ENCODE measurements at places on chromosomes 11 and 22. TPM values are rescaled to one million over a fixed set of nuclear protein-coding genes. Genes with fewer than 3 reads are reported as not detected.

EEF1G gene
- polyA plus RNA-seq: 2,358 TPM

- no peak for DNase-seq
These were observed 126.6 kb downstream of the KCNC1 start for GRCh38 chr11:17861036-17861755.

DNA sequence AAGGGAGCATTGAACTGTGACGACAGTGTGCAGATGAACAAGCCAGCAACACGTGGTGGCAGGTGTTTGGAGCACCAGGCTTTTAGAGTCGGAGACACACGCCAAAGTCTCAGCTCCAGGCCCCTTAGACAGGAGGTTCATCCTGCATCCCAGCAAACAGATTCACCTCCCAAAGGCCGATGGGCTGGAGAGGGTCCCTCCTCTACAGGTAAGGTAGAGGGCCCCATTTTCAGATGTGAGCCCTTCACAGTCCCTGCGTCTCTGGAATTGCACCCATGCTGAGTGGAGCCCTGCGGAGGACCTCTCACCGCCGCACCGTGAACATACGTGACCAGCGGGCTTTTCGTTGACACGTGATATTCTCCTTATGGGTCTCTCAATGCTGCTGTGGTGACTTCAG is 109.0 kb upstream of the B3GAT1 start:
- no peak for DNase-seq

- no peak for DNase-seq
These were observed 28.3 kb upstream of the UPB1 start for GRCh38 chr22:24466716-24467328.

DNA sequence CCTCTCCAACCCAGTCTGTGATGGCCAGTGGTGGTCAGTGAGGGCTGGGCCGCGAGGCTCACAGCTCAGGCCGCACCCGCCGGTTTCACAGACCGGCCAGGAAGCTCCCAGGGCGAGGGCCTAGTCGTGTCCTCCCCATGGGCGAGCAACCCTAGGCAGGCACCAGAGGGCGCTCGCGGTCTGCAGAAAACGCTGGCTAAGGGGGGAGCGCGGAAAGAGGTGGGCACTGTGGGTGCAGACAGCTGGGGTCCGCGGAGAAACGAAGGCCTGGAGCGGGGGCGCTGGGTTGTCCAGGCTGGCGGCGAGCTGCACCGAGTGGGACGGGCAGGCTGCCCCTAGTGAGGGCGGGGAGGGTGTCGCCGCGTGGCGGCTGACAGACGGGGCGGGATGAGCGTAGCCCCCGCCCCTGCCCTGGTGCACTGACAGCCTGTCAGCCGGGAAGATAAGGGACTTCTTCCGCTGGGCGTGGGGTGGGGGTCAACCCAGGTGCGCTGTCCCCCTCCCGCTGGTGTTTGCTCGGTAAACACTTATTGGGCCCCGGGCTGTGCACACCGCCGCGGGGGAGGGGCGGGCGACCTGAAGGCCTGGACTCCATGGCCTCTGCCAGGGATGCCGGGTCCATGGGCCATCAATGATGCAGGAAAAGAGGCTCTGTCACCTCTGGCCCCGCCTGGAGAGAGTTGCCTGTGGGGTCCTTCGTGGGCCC is 7.5 kb downstream of the GP1BB start:
- peak; percentile 3 for DNase-seq

OR52N4 gene
- polyA plus RNA-seq: 0.07 TPM

MLC1 gene
- polyA plus RNA-seq: 0.10 TPM

GRCh38 chr11:12792590-12792989 is 118.4 kb downstream of the TEAD1 start:
- no peak for DNase-seq

DNA sequence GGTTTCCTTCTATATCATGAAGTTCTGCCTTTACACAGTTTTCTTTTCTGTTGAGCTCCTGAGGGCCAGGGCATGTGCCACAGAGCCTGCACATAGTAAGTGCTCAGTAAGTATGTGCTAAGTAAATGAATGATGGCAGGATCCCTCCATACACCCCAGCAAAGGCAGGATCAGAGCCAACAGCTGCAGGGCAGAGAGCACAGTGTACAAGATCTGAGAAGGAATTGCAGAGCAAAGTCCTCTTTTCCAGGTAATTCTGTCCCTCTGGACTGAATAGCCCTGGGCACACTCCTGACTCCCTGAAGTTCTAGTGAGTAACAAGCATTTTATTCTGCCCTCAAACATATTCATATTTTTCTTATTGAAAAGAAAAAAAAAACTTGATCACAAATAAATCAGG is 117.7 kb downstream of the GALNT18 start:
- no peak for DNase-seq

CATSPERZ gene
- not detected for polyA plus RNA-seq

DNA sequence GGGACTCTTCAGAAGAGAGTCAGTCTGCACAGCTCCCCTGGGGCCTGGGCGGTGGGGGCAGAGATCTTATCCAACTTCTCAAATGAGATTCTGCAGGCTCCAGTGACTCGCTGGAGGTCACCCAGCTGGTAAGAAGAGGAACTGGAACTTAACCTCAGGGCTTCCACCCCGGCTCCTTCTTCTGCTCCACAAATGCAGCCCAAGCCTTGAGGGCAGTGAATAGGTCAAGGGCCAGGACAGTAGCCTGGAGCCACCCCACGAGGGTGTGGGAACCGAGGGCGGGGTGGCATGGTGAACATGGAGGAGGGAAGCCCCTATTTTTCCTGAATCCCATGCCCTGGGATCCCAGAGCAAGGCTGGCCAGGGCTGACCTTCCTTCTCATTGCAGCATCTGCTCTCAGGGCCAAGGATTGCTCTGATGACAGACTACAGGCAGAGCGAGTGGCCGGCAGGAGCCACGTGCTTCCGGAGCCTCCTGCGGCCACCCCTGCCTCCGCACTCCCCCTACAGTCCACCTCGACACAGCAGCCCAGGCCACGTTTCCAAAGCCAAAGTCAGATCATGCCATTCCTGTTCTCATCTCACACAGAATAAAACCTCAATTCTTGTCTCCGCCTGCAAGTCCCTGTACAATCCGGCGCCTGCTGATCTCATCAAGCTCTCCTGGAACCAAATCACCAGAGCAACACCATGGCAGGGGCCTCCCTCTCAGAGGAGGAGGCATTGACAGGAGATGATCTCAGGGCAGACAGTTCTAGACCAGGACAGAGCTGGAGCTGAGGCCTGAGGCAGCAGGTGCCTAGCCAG is 21.1 kb upstream of the UPK3A start:
- no peak for DNase-seq

ROM1 gene
- polyA plus RNA-seq: 2.1 TPM

- DNase-seq: no peak
These were observed 21.0 kb upstream of the WNT7B start for GRCh38 chr22:45997777-45998637.

DNA sequence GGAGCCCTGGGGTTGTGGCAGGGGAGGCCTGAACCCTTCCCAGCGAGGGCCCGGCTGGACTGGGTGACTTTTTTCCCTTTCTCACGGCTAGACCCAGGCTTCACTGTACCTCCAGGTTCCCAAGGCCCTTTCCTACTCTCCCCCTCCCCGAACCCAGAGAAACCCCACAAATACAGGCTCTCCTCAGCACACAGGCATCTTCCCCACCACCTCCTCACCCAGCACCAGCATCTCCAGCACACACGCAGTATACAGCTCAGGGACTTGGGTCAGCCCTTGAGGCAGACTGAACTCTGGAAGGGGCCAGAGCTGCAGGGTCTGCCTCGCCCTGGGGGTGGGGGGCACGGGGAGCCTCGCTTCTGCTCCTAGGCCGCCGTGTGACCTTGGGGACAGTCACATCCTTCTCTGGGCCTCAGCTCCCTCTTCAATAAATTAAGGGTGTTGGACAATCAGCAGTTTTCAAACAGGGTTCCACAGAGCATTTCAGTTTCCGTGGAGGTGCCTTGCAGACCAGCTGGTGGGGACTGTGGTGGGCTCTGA is 4.5 kb downstream of the TMPRSS13 start:
- DNase-seq: no peak

- no peak for DNase-seq
These were observed 17.2 kb downstream of the POU2AF1 start for GRCh38 chr11:111361874-111362273.

DNA sequence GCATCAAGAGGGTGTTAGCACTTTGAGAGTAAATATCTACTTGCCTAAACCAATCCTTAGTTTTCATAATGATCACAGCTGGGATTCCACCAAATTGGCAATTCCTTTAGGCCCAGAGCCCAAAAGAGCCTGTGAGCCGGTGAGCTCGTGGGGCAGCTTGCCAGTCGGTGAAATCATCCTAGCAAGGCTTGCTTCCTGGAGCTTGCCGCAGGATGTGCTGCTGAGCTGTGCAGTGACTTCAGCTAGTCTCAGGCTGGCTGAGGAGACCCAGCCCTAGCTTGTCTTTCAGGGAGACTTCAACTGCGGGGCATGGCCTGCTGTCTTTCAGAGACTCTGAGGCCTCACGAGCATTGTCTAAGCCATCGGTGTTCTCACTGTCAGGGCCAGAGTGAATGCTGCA is 73.6 kb upstream of the SUSD2 start:
- peak; percentile 24 for DNase-seq

DNA sequence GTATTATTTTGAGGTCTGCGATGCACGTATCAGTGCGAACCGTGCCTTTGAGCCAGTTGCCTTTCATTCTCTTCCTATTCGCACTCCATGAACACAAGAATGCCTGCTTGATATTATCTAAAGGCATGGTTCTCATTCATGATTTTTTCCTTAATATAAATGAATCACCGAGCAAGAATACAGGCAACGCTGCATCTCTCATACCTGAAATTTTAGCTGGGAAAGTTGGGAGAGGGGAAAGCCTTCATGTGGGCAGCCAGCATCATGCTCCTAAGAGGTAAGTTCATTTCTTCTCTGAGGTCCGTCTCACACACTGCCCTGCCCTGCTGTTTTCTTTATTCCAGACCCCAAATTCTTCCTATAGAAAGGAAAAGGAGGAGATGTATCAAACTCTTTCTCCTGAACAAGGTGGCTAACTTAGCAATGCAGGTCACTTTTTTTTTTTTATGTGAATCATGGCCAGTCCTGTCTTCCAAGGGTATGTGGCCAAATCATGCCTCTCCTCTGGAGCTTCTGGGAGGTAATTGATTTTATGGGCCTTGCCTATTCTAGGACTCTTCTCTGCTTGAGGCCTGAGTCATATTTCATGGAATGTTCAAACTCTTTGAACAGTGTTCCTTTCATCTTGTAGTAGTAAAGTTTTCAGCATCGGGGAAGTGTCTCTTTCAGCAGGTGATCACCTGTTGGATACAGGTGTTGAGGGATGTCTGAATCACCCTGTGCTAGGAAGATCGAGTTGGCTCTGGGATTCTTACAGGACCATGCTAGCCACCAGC is 3.2 kb downstream of the GLB1L2 start:
- no peak for DNase-seq

DNA sequence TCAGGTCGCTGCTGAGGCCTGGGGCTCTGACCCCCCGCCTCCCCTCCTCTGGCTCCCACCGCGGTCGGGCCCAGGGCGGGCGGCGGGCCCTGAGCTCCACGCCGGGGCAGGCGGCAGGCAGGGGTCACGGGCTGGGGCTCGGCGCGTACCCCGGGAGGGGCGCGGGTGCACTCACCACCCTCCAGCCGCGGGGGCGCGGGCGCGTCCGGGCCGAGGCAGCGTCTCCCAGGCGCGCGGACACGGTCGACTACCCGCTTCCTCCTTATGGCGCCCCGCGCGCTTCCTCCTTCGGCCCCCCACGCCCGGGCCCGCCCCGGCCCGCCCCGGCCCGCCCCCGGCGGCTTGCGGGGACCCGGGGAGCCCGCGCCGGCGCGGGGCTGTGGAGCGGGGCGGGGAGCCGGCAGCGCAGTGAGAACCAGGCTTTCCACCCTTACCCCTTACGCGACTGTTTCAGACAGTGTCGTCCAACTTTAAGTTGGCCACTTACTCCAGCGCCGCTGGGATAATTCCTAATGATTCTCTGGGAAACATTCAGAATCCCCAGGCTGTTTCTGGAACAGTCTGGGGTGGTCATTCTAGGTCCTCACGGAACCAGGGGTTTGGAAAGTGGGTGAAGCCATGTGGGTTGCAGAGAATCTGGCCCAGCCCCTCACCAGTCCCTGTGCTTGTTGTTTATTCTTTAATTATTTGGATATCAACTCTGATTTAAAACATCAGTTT is at the start of gene BID:
Gene BID, minus strand, starts transcription at position 264 of the 720 bp plus-strand sequence. CDS start 24,353 bp downstream, outside the sequence.
- DNase-seq: no peak

DNA sequence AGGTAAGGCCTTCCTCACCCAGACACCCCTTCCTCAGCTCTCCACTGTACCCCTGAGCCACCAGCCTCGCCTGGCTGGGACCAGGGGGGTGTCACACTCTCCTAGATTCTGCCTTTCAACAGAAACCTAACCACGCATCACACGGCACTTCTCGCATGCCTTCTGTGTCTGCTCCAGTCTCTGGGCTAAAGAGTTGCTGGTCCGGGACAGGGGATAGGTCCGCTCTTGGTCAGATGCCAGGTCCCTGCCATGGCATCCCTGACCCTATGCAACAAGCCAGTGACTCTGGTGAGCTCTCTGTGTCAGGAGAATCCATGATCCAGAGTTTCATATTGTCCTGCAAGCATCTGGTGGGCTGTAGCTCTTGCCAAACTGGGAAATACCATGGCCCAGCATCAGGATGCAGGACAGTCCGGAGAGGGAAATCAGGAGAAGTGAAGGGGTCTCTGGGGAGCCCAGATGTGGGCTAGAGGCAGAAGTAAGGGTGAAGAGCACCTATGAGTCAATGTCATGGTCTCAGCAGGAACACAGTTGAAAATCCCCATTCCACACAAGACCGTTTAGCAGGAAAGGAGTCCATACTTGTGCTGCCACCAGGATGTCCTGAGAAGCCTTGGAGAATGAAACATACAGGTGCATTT is 14.1 kb downstream of the IGLL5 start:
- DNase-seq: no peak

TNNT3 gene
- not detected for polyA plus RNA-seq

C11orf97 gene
- not detected for polyA plus RNA-seq

DNA sequence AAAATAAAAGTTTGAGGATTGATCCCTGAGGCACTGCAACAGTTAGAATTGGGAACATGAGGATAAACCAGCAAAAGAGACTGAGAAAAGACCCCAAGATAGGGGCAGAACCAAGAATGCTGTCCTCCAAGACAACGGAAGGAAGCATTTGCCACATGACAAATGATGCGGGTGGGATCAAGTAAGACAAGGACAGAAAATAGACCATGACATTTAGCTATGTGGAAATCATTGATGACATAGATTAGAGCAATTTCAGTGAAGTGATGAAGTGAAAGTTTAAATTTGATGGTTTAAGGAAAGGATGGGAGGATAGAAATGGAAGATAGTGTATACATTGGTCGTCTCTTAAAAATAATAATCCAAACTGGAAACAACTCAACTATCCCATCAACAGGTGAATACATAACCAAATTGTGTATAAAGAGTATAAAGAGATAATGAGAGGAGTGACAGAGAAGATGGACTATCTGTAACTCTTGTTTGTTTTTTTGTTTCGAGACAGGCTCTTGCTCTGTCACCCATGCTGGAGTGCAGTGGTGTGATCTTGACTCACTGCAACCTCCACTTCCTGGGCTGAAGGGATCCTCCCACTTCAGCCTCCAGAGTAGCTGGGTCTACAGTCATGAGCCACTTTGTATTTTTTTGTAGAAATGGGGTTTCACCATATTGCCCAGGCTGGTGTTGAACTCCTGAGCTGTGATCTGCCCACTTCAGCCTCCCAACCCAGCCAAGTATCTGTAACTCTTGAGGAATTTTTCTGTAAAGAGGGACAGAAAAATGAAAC is 48.7 kb upstream of the FDX1 start:
- no peak for DNase-seq

MOV10L1 gene
- 5.8 TPM for polyA plus RNA-seq

Measured in BJ (cell line).